ENCODE measurements at places on chromosomes 1 and 21.

- DNase-seq = no peak
These were observed 157.9 kb downstream of the DHRS3 start for GRCh38 chr1:12460121-12460520.

DNA sequence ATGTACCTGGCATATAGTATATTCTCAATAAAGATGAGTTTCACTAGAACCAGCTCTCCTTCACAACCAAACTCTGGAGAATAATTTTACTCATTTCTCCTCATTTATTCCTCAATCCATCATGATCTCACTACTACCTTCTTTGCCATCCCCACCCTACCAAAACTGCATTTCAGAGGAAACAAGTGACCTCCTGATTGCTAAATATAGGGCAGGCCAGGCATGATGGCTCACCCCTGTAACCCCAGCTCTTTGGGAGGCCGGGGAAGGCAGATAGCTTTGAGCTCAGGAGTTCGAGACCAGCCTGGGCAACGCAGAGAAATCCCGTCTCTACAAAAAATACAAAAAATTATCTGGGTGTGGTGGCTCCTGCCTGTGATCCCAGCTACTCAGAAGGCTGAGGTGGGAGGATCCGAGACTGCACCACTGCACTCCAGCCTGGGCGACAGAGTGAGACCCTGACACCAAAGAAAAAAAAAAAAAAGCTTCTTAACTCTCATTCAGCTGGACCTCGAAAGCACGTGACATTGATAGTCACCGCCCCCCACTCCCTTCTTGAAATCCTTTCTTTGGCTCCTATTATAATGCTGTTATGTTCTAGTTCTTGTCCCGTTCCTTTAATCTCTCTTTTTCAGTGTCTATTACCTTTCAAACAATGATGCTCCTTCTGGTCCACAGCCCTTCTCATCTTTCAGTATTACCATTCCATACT is 2.1 kb downstream of the TESK2 start:
- peak; percentile 64 for DNase-seq

DNA sequence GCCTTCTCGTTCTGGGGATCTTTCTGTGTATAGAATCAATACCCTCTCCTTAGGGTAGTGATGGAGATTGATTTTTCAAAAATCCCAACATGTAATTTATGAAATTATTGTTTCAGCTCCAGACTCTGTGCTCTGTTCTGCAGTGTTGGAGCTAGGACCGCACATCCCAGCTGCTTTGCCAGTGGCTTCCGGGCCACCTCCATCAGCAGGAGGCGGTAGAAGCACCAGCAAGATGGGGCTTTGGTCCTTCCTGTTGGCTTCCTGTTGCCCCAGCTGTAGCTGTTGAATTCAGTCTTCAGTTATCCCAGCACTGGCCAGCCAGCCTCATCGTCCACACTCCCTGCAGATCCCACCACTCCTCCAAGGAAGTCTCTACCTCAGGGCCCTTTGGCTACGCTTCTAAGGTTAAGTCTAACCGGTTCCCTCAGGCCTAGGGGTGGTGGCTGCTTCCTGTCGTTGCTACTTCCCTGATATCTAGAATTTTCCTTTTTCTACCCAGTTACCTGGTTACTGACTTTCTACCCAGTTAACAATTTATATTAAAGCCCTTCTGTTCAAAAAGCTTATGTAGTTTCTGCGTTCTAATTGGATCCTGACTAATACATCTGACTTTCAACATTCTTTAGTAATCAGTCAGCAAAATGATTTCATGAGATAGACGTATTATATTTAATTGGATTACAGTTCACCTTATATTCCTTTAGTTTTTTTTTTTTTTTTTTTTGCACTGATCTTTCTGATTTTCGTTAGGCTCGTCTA is 24.6 kb downstream of the GALNT2 start:
- DNase-seq = no peak

DNA sequence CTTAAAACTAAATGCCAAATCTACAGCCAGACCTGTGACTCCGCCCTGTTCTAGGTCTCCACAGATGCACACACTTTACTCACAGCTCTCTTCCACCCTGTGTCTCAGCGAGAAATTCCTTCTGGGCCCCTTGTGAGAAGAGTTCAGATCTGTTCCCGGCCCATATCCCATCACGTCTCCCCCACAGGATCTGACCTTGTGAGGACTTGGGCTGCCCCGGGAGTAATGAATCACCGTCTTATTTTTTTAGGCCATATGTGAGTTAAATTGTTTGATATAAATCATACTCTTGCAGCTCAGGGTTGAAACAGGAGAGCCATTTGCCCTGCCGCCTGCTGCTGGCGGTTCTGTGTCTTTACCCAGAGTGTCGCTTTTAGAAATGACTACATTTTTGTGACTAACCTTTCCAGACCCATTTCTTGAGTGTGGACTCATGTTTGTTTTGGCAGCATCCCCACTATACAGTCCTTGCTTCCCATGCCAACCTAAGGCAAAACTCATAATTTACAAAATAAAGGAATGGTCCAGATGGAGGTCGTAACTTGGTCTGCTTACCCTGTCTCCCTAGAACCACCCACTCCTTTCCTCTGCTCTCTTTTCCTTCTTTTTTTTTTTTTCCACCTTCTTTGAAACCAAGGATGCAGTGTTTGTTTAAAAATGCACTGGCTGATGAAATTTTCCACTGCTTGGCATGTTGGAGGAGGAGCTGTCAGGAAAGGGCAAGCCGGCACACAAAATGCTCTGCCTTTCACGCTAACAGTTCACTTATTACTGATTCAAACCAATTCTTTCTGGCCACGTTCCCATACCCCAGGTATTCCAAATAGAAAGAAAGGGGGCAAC is 98.0 kb upstream of the C1orf105 start:
- DNase-seq = peak; percentile 95

GRCh38 chr1:180040034-180040433 is 85.4 kb downstream of the CEP350 start:
- no peak for DNase-seq

- DNase-seq = no peak
These were observed 6.7 kb upstream of the CFAP126 start for GRCh38 chr1:161374373-161374772.

DNA sequence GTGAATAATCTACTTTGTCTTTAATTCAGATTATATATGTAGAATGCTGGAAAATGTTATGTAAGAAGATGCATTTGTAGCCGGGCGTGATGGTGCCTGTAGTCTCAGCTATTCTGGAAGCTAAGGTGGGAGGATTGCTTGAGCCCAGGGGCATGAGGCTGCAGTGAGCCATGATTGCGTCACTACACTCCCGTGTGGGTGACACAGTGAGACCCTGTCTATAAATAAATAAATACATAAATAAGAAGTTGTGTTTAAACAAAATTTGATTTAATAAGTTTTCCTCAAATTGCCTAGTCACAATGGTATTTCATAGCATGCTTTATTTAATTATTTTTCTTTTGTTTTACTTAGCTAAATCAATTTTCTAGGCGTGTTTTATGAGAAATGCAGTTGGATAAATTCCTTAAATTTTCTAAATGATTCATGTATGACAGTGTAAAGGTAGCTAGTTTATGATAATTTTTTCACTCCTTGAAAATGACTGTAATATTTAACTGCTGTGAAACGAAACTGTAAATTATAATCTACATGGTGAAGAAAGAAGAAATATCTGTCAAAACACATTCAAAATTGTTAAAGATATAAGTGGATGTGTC is 232.6 kb downstream of the SRGAP2C start:
- DNase-seq = no peak

DNA sequence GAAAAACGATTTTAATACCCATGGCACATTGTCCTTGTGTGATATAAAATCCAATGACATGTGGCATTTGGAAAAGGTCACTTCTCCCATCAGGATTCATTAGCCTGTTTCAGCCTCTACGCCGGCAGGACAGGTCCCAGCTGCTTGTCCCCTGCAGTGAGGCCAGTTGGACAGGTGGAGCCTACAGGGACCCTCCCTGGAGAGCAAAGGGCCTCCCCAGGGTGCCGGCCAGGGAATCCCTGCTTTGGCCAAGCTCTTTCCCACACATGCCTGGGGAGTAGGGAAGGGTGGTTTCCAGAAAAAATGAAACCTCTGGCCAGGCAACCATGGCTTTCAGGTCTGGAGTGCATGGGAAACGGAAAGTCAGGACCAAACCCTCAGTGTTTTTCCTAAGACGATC is 93.1 kb downstream of the TMEM53 start:
- DNase-seq = no peak

GRCh38 chr1:30777904-30778153 is 20.3 kb upstream of the LAPTM5 start:
- no peak for DNase-seq

- DNase-seq = peak; percentile 71
These were observed 1.4 kb downstream of the NCAM2 start for GRCh38 chr21:20999659-21000058.

DNA sequence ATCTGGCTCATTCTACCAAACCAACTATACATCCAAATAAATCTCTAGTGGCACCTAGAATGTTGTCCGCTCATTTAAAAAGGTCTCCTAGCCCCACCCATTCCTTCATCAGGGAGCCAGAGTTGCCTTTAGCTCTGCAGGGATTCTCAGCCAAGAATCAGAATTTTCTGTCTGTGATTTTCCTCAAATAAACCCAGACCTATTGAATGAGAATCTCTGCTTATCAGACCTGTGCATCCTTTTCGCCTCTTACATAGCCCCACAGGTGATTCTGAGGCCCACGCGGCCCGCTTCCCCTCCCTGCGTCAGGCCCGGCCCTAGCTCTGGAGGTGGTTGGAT is 410 bp upstream of the TDRD5 start:
- no peak for DNase-seq

- DNase-seq = no peak
These were observed 280.7 kb upstream of the PLXNA2 start for GRCh38 chr1:208524925-208525324.

- peak; percentile 32 for DNase-seq
These were observed 47.1 kb upstream of the DMBX1 start for GRCh38 chr1:46442317-46443161.

- DNase-seq = no peak
These were observed 3.5 kb downstream of the TNFRSF14 start for GRCh38 chr1:2559509-2560298.

DNA sequence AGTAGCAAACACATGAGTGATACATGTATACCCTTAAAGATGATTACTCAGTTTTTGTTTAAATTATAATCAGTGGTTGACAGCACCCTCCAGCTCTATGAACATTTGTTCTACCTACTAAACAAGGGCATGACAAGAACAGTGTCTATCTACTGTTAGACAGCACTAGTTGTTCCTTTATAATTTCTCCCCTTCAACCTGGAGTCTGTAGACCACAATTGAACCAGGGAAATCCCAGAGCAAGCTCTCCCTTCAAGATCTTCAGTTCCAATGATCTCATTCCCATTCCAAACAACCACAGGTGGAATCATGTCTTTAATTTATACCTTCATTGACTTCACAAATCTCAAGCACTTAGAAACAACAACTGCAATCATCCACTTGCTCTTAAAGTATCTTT is 216.1 kb downstream of the HHIPL2 start:
- DNase-seq = no peak

DNA sequence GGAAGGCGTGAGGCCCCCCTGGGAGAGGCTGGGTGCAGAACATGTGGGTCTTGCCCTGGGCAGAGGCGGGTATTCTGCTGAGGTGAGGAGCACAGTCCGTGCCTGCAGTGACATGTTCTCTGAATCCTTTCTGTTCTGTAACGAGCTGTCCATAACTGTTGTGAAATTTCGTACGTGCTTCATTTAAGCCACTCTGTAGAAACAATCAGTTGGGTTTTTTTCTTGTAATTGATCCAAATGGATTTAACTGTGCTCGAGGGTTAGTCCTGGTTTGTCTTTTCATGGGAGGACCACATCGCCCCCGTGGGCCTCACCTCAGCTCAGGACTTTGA is 45.4 kb upstream of the DIP2A start:
- DNase-seq = no peak

DNA sequence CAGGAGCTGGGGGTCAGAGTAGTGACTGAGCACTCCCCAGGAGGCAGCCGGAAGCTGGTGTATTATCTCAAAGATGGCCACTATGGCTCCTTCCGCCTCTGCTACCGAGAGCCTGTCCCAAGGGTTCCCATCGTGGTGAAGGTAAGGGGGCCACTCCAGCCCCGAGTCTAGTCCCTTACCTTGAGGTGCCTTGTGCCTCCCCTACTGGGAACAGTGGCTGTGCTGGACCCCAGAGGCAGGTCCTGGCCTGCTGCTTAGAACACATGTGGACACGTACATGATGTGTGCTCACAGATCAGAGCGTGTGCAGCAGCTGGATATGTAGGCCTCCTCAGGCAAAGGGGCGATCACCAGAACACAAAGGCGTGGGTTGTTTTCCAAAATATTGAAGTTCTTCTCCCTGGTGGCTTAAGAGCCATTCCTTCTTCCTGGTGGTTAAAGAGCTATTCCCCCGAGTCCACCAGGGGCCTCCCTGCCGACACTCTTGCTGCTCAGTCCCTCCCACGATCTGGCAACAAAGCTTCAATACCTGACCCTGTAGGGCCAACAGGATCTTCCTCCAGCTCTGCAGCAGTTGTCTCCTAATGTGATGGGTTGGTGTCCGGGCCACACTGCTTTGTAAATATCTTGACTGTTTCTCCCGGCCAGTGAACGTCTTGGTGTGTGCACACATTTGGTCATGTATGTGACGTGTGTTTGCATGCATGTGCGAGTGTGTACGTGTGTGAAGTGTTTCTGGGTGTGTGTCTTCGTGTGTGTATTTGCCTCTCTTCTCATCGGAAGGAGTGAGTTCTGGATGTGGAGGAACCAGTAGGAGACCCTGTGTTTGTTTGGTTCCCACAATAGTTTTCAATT is 68.4 kb upstream of the TINAGL1 start:
- DNase-seq = no peak

DNA sequence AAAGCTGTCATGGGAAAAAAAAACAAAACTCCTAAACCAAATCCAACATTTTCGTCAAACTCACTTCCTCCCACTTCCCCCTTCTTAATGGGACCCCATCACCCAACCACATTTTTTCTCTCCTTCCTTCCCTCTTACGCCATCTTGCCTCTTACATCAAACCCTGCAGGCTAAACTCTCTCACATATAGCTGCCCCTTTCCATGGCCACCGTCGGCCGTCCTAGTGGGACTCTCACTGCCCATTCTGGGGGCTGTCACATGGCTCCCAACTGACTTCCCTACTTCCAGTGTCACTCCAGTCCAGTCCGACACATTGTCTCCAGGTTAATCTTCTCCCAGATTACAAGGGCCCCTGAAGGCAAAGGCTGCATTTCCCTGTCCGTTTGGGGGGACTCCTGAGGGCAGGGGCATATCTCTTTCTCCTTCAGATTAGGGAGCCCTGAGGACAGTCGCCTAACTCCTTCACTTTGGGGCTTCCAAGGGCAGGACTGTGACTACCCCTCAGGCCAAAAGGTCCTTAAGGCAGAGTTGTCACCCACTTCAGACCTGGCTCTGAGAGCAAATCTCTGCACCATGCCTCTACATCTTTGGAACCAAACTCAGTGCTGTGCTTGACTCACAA is 658 bp downstream of the UBXN11 start:
- no peak for DNase-seq

- no peak for DNase-seq
These were observed 182.5 kb downstream of the HUNK start for GRCh38 chr21:32055305-32055704.

GRCh38 chr1:241229216-241229615 is 127.8 kb downstream of the RGS7 start:
- DNase-seq = no peak

- no peak for DNase-seq
These were observed 17.0 kb upstream of the GRIK3 start for GRCh38 chr1:37051346-37051745.

- DNase-seq = no peak
These were observed 566.1 kb downstream of the LTN1 start for GRCh38 chr21:28426545-28426944.

- no peak for DNase-seq
These were observed 60.7 kb upstream of the ITPKB start for GRCh38 chr1:226799634-226800281.

- no peak for DNase-seq
These were observed 55.2 kb downstream of the ST6GALNAC3 start for GRCh38 chr1:76129731-76130130.

Data from NCI-H446 treated with DMSO at 0.1 percent for 48 hours (cell line).